WTC11 (cell line): ENCODE measurements at places on chromosomes 3 and 15.
A peak's percentile ranks its signal among the peaks of the same experiment; 100 is the strongest.

DNA sequence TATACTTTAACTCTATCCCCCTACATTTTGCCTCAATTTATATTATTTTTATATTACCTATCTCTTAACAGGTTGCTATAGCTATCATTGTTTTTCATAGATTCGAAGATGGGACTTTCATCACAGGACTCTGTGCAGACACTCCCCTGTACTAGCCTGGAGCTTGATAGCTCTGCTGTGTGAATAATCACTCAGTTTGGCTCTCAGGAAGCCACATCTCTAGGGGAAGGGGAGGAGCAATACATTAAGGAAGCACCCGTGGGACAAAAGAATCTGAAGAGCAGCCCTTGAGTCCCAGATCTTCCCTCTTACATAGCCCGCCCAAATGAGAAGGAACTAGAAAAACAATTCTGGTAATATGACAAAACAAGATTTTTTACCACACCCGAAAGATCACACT is 114.3 kb upstream of the FXR1 start:
- DNase-seq = no peak

- DNase-seq = no peak
These were observed 12.2 kb downstream of the NEK10 start for GRCh38 chr3:27356976-27357375.

DNA sequence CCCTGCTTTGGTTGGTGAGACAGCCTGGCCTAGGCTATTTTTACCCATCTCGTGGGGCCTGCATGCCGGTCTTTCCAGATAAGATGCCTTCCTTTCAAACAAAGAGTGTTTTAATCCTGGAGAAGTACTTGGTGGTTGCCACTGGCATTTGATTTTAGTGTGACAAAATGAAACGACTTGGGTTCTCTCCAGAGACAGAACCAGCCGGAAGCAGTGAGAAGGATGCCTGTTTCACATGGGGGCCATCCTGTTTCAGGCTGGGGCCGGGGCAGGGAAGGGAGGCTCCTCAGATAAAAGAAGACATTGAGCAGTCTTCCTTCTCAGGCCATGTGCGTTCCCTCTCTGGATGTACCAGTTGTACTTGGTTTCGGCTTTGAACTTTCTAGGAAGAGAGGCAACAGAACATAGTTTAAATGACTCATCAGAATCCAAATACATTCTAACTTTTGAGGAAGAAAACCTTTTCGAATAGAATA is 74.9 kb downstream of the TOP2B start:
- DNase-seq = no peak

DNA sequence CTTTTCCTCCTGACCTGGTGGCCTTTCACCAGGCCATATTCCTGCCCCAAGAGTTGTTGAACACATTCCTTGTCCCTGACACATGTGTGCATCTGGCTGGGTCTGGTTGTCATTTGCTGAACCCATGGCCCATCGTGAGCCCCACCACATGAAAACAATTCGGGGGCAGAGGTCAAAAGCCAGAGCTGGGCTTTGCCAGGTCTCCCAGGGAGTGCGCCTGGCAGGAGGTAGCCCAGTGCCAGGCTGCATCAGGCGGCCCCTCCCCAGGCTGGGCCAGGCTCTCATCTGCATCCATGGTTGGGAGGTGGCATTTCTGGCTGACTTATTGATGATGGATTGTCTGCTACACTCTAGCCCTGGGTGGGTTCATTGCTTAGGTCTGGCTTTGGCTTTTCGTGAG is 30.9 kb downstream of the SPSB4 start:
- DNase-seq = no peak

GRCh38 chr15:70409388-70409787 is 311.7 kb upstream of the TLE3 start:
- DNase-seq = no peak

GRCh38 chr15:101439285-101439919 is 50.1 kb downstream of the PCSK6 start:
- DNase-seq = no peak

DNA sequence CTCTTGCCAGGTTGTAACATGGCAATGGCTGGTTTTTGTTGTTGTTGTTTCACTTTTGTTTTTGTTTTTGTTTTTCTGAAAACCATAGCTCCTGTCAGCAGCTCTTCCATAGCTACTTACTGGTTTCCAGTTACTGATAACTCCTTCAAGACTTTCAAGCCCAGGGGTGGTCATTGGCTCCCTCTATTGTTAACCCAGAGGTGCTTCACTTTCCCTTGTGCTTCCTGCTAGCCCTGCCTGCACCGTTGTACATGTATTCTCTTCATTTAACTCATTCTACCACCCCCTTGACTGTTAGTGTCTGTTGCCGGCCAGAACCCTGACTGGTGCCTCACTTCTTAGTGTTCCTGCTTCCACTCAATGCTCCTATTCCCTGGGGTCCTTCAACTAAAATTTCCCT is 4.2 kb upstream of the TRAT1 start:
- DNase-seq = peak; percentile 62

- no peak for DNase-seq
These were observed 203.8 kb downstream of the RPLP1 start for GRCh38 chr15:69656271-69657030.

DNA sequence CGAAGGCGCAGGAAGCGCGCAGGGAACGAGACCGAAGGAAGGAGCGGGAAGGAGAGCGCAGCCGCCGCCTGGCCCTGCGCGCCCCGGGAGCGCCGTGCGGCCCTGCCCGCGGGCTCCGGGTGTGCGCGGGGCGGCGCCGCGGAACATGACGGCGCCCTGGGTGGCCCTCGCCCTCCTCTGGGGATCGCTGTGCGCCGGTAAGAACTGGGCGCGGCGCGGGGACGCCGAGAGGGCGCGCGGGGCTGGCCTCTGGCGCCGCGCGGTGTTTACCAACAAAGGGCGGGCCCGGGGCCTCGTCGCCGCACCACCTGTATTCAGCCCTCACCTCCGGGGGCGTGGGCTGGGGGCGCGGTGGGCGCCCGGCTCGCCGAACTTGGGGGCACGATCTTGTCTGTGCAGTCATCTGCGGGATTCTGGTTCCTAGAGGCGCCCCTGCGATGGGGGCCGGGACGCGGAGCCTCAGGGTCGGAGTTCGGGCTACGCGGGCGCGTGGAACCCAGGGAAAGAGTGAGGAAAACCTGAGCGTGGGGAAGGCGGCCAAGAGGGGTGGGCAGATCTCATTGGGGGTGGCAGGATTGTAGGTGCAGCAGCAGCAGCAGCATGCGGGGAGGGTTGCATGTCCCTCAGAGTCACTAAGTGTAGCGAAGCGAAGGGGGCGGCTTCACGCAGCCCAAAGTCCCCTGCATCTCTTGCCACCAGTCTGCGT is 641 bp downstream of the ACVR2B start:
- DNase-seq = peak; percentile 31

DNA sequence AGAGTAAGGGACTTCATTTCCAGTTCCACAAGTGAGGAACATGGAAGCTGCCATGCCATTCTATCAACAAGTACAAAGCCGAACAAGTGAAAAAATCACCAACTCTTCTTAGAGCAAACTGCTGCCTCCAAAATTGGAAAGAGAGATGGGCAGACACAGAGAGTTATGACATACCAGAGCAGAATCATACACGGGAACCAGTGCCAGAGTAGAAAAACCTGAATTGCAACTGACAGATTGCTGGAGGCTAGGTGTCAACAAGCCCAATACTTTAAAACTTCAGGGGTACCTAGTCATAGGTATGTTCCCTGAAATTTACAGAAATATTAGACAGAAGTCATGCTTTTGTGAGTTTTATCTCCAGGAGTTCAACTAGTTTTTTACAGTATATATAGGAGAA is 62.0 kb downstream of the TTBK2 start:
- no peak for DNase-seq

- DNase-seq = no peak
These were observed 4.1 kb upstream of the UNC13C start for GRCh38 chr15:53974121-53974520.

- DNase-seq = no peak
These were observed 158.9 kb downstream of the IGF1R start for GRCh38 chr15:98807262-98807661.

GRCh38 chr3:183064475-183064874 is 34.8 kb downstream of the MCCC1 start:
- DNase-seq = peak; percentile 71

GRCh38 chr15:29849218-29849617 is 26.9 kb upstream of the TJP1 start:
- DNase-seq = no peak

DNA sequence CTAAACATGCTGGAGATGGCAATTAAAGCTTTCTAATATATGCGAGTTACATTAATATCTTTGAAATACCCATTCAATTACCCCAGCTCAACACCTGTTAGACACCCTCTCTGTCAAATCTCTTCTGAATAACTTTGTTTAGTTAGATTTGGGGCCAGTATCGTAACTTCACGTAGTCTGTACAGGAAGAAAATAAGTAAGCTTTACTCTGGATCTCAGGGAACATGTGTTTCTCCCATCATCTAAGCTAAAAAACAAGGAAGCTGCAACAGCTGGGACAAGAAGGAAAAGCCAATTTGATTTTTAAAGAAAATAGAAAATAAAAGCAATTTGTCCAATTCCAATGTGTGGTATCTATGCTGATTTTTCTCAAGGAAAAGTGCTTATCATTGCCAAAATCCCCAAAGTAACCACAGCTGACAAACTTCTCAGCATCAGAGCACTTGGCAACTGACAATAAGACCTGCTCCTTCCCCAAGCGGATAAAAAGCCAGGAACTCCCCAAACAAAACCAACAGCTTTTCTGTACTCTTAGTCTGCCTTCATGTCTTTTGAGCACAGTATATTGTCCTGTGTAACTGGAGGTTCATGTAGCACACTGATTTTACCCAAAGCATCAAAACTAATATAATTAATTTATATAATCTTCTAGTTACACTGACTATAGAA is 279.1 kb downstream of the ZBTB20 start:
- DNase-seq = no peak
